Uterus (tissue), 4 donors: ENCODE measurements at places on chromosomes 3 and 15. TPM values are rescaled to one million over a fixed set of nuclear protein-coding genes. Genes with fewer than 3 reads are reported as not detected.

- H3K27me3 ChIP-seq, result no peaks in the 10 kb centered on the region
- no peak overlapping the region for H3K4me3 ChIP-seq
- no peak for DNase-seq
- H3K4me1 ChIP-seq, result no peaks in the 10 kb centered on the region
- H3K36me3 ChIP-seq, result no peaks in the 10 kb centered on the region
Measured at GRCh38 chr3:25723802-25724201, 59.1 kb upstream of the TOP2B start.

The RBMS3 gene
- total RNA-seq, result 113 TPM

DNA sequence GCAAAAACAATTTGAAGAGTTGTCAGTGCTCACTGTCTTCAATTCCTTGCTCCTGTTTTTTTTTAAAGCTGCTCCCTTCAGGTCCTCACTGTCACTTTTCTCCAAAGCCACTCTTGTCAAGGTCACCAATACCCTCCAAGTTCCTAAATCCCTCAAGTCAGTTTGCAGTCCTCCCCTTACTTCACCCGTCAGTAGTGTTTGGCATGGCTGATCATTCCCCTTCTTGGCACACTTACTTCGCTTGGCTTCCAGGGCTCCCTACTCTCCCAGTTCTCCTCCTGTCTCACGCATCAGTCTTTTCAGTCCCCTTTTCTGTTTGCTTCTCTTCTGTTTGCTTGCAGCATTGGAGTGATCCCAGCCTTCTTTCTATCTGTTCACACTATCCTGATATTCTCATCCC is 25.5 kb downstream of the PLCL2 start:
- no peak for DNase-seq
- no peak overlapping the region for H3K4me3 ChIP-seq
- no peaks in the 10 kb centered on the region for H3K27me3 ChIP-seq
- no peak overlapping the region for H3K27ac ChIP-seq
- no peaks in the 10 kb centered on the region for H3K4me1 ChIP-seq

The NME9 gene
- total RNA-seq, result 1.3 TPM
